ENCODE measurements at places on chromosomes 1 and 21.

- no peak for DNase-seq
Measured at GRCh38 chr1:159897962-159898361, 2.0 kb downstream of the CFAP45 start.

- DNase-seq: no peak
Measured at GRCh38 chr1:201954263-201955008, 867 bp upstream of the TIMM17A start.

DNA sequence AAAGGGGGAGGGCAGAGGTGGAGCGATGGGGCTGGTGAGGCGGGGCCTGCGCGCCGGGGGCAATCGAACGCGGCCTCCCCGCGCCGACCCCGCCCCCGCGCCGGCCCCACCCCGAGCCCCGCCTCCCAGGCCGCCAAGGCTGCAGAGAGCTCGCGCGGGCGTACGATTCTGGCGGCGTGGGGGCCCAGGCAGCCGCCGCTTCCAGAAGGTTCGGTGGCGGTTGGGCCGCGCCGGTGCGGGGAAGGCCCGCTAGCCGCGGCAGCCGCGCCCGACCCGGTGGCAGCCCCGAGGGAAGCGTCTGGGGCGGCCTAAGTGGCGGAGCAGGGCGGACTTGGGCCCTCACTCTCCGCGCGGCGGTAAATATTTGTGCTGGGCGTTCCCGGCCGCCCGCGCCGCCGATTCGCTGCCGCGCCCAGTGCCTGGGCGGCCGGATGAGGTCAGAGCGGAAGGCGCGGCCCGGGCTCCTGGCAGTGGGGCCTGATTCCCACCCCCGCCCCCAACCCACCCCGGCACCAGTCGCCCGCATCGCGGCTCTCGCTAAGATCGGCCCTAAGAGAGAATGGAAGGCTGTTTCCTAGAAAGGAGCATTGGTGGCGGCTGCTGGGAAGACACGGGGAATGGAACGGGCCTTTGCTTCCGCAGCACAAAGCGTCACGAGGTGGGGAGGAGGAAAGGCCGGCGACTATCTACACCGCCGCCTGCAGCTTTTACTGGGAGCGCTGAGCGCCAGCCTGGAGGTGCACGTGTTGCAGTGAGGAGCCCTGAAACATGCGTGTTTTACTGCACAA is at the start of gene ACOT7:
Gene ACOT7, minus strand, starts transcription at position 368 of the 788 bp plus-strand sequence. CDS start 368 bp downstream, outside the sequence.
- peak; percentile 97 for DNase-seq

DNA sequence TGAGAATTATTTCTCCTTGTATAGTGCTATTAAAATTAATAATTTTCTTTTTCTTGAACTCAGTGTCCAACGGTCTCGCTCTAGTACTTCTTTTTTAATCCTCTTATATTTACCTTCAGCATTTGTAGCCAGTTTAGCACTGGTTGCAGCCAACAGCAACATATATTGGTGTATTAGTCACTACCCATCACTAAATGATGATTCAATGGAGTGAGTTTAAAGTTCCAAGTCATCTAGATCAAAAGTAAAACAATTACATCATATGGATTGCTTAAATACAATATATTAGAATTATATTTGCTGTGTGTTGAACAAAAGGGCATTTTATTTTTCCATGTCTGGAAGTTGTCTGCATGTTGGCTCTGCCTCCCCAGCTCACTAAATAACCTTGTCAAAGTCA is 591.8 kb downstream of the ADGRL2 start:
- no peak for DNase-seq

- DNase-seq: no peak
Measured at GRCh38 chr1:230076121-230076520, 9.1 kb downstream of the GALNT2 start.

- no peak for DNase-seq
Measured at GRCh38 chr1:209618291-209618690, 33.9 kb downstream of the LAMB3 start.

- no peak for DNase-seq
Measured at GRCh38 chr1:24009406-24009805, 29.3 kb upstream of the SRSF10 start.

- DNase-seq: no peak
Measured at GRCh38 chr1:245686446-245687030, 531.8 kb downstream of the KIF26B start.

DNA sequence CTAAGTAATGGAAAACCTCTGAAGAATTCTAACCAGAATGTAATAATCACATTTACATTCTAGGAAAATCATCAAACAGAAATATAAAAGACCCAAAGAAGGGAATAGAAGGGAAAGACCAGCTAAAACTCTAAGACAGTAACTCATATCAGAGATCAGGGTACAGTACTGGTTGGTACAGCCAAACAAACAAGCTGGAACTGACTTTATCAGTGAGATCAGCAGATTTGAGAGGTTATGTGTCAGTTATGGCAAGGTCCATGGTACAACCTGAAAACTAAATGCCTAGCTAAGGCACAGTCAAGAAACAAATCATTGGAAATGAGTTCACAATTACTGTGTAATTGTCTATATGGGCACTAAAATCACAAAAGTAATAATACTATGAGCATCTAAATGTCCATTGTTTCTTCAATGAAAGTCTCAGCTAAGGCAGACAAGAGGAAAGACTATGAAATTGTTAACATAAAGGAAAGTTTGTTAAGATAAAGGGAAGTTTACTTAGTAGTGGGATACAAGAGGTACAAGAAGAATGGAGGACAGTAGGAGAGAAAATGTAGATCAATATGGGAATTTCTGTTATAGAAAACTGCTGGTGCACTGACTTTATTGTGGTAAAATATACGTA is 75.8 kb downstream of the TRIM33 start:
- DNase-seq: no peak

- no peak for DNase-seq
Measured at GRCh38 chr1:93670141-93670540, 11.5 kb downstream of the BCAR3 start.

DNA sequence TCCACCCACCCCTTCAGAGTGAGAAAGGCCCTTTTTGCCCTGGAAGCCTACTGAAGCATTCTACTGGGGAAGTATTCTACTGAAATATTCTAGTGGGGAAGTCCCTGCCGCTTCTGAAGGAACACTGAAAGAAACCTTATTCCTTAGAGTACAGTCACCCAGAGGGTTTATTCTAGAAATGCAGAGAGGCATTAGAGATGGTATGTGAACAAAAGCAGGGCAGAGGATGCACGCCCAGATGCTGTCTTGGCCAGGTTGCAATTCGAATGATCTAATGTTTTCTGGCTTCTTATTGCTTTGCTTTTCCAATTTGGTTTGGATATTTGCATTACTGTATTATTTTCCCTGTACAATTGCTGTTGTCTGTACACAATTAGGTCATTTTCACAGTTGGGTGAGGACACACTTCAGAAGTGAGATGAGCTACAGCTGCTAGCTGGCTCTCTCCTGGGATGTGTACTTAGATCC is 37.1 kb downstream of the CCN1 start:
- no peak for DNase-seq

GRCh38 chr1:47663286-47663685 is 225.4 kb downstream of the FOXD2 start:
- DNase-seq: no peak

DNA sequence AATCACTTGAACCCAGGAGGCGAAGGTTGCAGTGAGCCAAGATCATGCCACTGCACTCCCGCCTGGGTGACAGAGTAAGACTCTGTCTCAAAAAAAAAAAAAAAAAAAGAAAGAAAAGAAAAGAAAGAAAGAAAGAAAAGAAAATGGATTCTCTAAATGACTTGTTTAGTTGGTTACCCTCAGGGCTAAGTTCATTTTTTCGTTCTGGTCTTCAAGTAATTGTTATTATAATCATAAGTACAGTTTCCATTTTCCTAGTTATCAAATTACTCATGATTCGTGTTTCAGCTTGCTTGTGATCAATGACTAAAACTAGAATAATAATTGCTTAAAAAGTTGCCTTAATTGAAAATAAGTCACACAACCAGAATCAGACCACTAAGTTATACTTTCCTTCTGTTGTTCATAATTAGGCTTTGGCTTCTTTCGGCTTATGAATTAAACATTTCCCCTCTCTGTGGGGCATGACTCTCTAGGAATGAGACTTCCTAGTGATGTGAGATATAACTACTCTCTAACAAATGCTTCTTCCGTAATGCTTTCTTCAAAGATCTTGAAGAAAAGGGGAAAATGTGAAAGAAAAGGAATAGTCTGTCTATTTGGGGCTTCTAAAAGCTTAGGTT is 9.6 kb upstream of the RLF start:
- no peak for DNase-seq

GRCh38 chr1:18573170-18573569 is 57.5 kb upstream of the PAX7 start:
- DNase-seq: no peak

- DNase-seq: no peak
Measured at GRCh38 chr1:209585672-209586071, 2.2 kb downstream of the CAMK1G start.

GRCh38 chr1:29793101-29793546 is 556.8 kb downstream of the PTPRU start:
- peak; percentile 62 for DNase-seq

- no peak for DNase-seq
Measured at GRCh38 chr1:154913273-154913672, 23.2 kb downstream of the PMVK start.

DNA sequence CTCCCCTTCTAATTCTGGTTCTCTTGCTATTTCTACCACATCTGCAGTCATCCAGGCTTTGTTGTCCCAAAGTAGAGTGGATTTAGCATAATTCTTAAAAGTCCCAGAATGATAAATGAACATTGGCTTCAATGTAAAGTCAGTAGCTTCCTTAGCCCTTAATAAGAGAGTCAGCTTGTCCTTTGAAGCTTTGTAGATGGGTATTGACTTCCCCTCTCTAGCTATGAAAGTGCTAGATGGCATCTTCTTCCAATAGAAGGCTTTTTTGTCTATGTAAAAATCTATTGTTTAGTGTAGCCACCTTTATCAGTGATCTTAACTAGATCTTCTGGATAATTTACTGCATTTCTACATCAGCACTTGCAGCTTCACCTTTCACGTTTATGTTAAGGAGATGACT is 181.4 kb upstream of the B3GALT2 start:
- DNase-seq: no peak

- no peak for DNase-seq
Measured at GRCh38 chr1:107147843-107148242, 7.0 kb downstream of the NTNG1 start.

- no peak for DNase-seq
Measured at GRCh38 chr1:40750451-40750908, 33.1 kb upstream of the KCNQ4 start.

- peak; percentile 71 for DNase-seq
Measured at GRCh38 chr1:201570886-201571624, 32.1 kb downstream of the NAV1 start.

DNA sequence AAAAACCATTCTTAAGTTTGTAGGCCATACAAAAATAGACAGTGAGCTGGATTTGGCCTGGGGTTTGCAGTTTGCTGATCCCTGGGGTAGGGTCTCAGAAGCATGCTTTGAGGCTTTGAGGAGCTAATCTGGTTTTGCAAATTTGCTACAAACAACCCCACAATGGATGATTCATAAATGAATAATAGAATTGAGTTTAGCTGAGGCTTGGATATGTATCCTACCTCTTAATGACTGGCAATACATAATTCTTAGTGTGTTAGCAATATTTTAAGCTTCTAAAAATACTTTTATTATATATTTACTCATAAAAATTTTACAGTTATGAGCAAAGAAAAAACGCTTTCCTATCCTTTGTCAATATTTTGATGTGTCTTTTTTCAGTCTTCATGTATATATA is 50.6 kb downstream of the ROR1 start:
- DNase-seq: no peak

DNA sequence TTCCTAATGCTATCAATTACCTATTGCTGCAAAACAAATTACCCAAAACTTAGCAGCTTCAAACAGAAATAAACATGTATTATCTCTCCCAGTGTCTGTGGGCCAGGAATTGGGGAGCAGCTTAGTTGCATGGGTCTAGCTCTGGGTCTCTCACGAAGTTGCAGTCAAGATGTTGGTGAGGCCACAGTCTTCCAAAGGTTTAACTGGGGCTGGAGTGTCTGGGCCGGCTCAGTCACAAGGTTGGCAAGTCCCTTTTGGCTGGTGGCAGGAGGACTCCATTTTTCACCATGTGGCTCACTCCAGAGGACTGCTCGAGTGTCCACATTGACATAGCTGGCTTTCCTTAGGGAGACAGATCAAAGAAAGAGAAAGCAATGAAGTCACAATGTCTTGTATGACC is 5.0 kb upstream of the LRP8 start:
- no peak for DNase-seq

DNA sequence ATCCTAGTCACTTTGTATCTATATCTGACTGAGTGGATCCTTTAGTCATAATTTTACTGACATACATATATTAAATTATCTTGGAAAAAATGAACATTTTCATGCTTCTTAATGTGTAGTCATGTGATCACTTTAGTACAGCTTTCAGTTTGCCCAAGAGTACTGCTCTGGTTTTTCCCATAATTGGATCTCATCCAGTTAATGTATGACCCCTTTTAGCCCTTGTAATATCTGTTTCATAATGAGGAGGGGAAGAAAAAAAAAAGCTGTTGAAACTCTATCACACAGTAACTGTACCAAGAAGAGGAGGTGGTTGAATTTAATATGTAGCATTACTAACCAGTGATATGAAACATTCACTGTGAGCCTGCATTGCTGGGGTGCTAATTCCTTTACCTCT is 328.7 kb downstream of the PTPRC start:
- no peak for DNase-seq

GRCh38 chr21:39263372-39263771 is 50.1 kb downstream of the BRWD1 start:
- no peak for DNase-seq

DNA sequence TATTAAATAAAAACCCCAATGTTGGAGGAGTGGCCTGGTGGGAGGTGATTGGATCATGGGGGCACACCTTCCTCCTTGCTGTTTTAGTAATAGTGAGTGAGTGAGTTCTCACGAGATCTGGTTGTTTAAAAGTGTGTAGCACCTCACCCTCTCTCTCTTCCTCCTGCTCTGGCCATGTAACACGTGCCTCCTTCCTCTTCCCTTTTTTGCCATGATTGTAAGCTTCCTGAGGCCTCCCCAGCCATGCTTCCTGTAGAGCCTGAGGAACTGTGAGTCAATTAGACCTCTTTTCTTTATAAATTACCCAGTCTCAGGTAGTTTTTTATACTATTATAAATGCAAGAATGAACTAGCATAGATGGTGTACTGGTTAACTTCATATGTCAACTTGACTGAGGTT is 68.0 kb downstream of the CCDC30 start:
- no peak for DNase-seq
